Stimulated activated CD8-positive, alpha-beta memory T cell treated with anti-CD3 and anti-CD28 coated beads, Interleukin-15, amount 100 ng/mL, for 48 hours (primary cell): ENCODE measurements at places on chromosomes 3 and 15.

DNA sequence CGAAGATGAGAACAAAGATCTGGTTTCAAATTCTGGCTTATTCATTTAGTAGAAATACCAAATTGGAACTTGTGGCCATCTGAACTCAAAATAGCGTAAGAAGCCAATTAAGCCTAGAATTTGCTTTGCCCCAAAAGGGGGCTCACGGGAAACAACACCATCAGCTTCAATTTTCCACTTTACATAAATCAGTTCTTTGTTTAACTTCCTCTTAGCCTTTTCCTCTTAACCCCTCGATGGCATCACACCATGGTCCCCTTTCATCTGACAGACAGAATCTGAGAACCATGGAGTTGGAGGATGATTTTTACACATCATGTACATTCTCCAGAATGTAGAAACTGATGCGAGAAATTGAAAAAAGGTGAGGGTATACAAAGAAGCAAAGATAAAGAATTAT is 207.0 kb downstream of the FOXP1 start:
- DNase-seq, result no peak

GRCh38 chr15:72991026-72991425 is 61.2 kb upstream of the NEO1 start:
- DNase-seq, result no peak

DNA sequence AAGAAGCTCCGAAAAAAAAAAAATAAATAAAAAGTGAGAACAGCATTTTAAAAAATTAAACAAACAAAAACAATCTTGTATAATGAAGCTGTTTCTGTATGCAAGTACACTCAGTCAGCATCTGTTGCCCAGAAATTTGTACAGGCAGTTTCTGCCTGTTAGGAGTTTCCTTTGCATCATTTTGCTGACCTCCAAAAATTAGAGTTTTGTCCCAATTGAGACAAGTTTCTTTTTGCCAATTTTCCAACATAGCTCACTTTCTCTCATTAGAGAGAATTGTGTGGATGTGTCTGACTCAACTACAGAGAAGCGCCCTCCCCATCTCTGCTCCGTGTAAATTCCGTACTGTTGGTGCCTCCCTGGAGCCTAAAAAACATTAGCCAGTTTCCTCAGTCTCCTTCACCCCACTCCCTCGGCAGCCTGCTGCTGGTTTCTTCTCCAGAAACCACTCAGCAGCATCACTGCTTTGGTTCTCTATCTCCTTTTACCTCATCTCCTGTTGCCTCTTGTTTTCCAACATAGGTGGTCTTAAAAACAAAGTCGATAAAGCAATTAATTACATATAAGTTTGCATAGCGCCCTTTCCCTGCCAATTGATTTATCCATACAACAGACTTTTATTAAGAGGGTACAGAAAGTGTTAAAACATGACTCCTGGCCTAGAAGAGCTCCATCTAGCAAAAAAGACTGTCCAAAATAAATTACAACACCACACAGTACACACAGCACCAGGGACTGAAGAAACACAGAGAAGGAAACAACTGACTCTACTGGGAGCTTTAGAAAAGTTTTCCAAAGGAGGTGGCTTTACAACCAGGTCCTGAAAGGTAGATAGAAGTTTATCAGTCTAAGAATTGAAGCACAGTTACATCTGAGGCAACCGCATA is 286.7 kb downstream of the SHOX2 start:
- DNase-seq, result no peak

- no peak for DNase-seq
These were observed 279.1 kb upstream of the THRB start for GRCh38 chr3:24773798-24774197.

- no peak for DNase-seq
These were observed 40.6 kb downstream of the SLC9C1 start for GRCh38 chr3:112253301-112253971.

DNA sequence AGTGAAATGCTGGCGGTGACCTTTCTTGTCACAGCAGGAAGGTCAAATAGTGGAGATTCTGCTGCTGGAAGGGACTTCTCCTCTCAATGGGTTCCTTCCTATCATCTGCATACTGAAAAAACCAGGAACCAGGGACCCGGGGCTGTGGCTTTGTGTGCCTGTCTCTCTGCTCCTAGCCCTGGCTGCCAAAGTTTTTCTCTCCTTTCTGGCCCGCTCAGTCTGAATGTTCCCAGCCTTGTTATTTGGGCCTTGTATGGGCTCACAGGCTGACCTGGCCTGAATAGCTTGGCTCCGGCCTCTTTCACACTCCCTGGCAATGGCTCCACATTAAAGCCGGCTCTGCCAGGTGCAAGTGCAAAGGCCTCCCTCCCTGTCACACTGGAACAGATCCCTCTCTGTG is 94.7 kb downstream of the LRIG1 start:
- DNase-seq, result no peak

DNA sequence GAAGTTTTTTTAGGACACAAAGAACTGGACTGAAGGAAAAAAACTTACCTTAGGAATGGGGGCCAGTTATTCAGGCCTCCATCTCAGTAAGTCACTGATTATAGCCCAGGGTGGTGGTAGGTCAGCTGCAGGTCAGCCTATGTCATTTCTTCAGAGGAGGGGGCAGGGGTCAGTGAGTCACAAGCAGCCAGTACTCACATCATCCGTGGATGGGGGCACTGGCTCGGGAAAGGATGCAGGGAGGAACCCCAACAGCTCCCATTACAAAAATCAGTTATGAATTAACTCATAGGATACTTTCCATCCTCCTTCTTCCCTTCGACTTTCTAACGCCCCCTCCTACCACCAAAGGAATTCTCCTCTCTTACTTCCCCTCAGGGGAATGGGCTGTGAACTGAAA is 578.3 kb downstream of the PDCD6IP start:
- DNase-seq, result no peak

- peak; percentile 13 for DNase-seq
These were observed 523 bp downstream of the HDAC11 start for GRCh38 chr3:13480340-13481318.

DNA sequence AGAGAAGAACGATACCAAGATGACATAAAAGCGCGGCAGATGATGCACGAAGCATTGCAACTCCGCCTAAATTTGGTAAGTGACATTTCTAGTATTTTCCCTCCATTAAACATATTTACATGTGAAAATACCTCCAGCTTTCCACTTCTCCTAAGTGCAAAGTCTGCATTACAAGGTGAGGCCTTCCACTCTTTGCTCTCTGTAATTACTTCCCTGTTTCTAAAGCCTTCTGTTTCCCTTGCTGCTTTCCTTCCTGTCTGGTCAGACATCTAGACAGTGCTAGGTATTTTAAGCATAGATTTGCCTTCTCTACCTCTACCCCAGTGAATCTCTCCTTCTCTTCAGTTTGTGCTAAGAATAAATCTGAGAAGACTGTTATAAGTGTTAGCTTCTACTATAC is 1.9 kb downstream of the P2RY12 start:
- DNase-seq, result no peak

DNA sequence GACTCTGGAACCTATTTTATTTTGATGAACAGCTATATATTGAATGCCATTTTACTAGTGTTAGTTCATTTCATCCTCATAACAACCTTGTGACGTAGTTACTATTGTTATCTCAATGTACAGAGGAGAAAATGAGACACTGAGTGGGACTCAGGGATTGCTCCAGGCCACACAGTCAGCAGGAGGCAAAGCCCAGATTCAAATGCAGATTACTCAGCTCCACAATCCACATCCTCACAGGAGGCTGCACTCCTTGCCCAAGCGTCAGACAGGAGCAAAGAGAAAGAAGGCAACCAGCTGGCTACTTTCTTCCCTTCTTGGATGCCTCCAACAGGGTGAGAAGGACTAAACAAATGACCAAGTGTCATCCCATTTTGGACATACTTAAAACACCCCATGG is 92.0 kb upstream of the CCDC54 start:
- no peak for DNase-seq

GRCh38 chr3:24387493-24387892 is 107.2 kb downstream of the THRB start:
- no peak for DNase-seq

DNA sequence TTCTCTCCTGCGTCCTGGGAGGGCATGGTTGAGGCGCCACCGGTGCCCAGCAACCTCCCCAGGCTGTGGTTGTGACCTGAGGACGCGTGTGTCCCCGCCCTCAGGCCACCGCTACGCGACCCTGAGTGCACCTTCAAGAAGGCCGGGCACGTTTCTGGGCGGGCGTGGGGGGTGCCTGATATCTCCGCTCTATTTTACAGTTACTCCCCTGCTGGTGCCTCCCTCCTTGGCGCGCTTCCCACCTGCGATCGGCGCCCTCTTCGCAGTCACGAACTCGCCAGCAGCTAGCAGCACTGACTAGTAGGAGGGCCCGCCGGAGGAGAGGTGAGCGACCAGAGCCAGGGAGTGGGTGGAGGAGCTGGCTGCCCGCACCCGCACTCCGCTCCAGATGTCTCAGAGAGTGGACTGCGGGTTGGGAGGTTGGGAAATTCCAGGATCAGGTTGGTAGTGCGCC is 43.2 kb upstream of the POLG start:
- no peak for DNase-seq

DNA sequence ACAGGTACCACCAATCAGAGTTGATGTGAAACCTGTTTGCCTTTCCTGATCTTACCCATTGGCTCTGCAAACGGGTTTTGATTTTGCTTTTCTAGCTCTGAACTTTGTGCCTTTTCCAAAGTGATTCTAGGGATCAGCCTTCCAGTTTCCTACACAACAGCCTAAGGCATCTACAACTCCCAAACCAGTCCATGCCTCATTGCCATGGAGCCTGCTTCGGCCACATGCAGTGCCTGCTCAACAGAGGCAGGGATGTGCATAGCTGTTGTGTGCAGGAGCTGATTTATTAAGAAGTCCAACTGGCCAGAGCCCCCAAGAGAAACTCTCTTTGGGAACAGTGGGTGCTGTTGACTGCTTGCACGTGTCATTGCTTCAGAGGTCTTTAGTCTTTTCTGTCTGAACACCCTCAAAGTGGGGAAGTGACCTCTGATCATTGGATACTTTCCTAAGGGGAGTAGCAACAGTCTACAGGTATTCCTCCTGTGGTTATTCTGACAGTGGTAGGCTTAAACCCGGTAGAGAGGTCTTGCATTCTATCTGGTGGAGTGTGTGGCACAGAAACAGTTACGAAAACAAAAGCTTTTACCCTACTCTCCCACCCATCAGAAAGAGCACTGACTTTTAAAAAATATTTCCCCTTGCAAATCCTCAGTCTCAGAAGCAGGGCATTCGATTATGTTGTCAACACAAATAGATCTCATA is 36.6 kb upstream of the THSD4 start:
- no peak for DNase-seq

DNA sequence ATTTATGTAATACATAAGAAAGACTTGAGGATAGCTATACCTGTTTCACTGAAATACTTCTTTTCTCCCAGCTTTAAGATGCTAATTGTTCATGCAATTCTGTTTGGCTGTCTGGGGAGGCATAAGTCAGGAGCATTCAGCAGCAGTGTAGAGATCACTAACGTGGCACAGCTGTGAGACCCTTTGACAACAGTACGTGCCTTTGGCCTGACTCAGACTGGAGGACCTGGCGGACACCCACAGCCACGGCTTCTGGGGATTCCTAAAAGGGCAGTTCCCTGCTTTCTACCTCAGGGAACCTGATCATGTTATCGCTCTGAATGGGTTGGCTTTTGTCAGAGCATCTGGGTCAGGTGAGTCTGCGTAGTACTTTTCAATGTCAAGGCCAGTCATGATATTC is 295.0 kb upstream of the ICE2 start:
- no peak for DNase-seq

DNA sequence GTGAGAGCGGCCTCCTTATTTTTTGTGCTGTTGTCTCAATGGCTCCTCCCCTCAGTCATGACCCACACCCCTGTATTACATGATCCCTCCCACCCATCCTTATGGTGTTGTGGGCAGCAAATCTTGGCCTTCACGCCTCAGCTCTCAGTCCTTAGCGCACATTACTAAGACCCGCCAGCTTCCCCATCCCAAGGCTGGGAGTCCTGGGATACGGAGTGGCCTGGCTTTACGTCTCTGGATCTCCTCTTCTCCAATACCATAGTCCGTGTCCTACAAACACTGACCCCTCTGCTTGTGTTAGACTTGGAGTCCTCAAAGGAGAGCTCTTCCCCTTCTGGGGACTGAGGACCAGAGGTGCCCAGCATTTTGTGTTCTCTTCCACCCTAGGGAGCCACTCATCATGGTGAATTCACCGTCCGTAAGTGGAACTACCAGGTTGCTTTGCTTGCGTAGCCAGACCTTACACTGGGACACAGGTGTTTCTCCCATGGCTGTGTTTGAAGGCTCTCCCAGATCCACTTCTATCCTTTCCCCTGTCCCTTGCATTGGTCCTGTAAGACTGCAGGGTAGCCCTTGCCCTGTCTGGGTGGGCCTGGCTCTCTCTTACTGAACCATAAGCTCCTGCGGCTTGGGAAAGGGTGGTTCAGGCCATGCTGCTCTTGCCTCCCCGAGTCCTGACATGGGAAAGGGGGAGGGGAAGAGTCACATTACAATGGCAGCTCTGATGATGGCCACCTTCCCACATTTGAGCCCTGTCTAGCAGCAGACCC is 13.6 kb downstream of the GRM2 start:
- no peak for DNase-seq

- no peak for DNase-seq
These were observed 129.8 kb downstream of the MBNL1 start for GRCh38 chr3:152398495-152398894.

GRCh38 chr3:170988378-170988777 is 38.1 kb downstream of the SLC2A2 start:
- DNase-seq, result no peak

GRCh38 chr3:52231502-52232278 is 6.2 kb upstream of the TLR9 start:
- peak; percentile 75 for DNase-seq

DNA sequence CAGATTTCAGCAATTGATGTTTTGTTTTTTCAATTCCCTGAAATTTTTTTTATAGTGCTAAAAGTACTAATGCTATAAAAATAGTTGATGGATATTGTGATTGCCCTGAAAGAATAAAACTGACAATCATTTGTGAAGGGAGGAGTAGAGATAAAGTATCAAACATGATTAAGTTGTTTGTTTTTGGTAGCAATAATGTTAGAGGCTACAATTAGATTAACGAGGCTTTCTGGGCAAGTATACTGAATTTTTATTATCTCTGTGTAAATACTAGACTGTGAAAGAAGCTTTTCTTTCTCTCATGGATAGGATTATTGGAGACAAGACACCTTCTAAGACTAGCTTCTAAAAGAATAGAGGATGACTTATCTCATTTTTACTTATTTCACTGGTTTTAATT is 15.6 kb downstream of the NR1D2 start:
- no peak for DNase-seq
